ENCODE measurements at places on chromosomes 1 and 21. TPM values are rescaled to one million over a fixed set of nuclear protein-coding genes. Genes with fewer than 3 reads are reported as not detected.

KLHL20 gene
- 30.9 TPM for total RNA-seq

KCNA2 gene
- 14.1 TPM for total RNA-seq

SMIM11 gene
- total RNA-seq: 36.7 TPM

ADCY10 gene
- 0.69 TPM for total RNA-seq

FAM177B gene
- 0.23 TPM for total RNA-seq
